Stimulated activated CD8-positive, alpha-beta memory T cell treated with anti-CD3 and anti-CD28 coated beads, Interleukin-4, amount 100 ng/mL, for 48 hours (primary cell): ENCODE measurements at places on chromosomes 16 and 17.

DNA sequence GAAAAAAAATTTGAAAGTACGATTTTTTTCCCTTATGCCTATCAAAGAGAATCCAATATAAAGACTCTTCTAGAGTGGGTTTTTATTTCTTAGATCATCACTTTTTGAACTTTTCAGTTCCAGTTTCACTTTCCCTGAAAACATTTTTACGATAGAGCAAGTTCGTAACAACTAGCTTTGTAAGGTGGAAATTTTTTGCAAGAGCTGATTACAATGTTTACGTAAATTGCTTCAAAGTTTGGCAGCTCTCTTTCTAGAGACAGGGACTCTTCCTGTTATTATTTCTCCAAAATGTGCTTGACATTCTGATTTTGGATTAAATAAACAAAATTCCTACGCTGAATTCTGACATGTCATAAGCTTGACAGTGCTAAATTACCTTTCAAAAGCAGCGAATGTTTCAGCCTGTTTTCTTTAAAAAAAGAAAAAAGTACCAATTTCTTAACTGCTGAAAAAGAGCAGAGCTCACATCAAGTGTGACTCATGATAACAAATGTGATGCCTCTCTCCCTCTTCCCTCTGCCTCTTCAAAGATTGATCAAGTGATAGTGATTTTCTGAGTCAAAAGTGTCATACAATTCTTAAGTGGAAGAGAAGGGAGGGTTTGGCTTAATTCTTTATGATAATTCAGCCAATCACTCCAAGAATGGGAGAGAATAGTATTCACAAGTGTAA, 175.2 kb downstream of the KCNJ2 start:
- DNase-seq = no peak

- no peak for DNase-seq
Observed at GRCh38 chr17:31364012-31364411, 27.5 kb upstream of the RAB11FIP4 start.

DNA sequence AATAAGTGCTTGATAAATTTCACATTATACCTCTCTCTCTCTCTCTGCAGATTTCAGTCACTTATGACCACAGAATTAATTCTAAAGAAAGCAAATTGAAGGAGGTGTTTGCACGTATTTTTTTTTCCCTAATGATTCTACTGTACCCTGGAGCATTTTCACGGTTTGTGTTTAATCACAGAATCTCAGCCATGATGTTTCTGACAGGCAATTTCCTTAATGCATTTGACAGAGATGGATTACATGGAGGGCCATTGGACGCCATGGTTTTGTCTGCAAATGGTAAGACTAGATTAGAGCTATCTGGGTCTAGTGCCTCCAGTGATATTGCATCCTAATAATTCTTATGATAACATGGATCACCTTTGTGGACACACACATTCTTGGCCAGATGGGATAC, 147.5 kb upstream of the RBFOX1 start:
- DNase-seq = no peak

GRCh38 chr17:8867361-8867981, at the start of gene PIK3R6:
PIK3R6 (minus strand) TSS chr17:8867674; CDS start chr17:8849794, 17,880 bp downstream.
- DNase-seq = no peak

GRCh38 chr16:2148714-2149629, 547 bp downstream of the RAB26 start:
- peak; percentile 61 for DNase-seq

DNA sequence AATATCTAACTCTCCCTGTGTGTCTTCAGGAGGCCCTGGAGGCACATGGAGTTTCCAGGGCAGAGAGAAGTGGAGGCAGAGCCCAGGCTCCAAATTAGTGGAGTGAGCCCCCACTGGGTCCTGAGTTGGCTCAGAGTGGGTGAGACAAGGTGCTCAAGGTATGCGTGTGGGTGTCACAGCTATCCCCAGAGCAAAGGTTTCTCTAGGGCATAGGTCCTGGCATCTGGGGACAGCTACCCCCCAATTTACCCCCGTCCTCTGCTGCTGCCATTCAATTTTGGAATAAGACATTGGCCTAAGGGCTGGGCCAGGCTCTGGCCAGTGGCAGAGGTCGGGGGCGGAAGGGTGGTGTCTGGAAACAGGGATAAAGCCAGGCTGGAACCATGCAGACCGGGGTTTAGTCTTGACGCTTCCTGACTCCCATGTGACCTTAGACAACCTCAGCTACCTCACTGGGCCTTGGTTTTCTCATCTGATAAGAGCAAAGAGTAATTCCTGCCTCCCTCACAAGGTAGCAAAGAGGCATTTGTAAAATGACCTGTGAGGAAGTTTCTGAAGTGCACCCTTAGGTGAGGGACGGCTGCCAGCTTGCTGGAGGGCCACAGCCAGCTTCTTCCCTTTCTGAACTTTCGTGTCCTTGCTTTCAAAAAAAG, 78.2 kb upstream of the TMEM97 start:
- DNase-seq = no peak

GRCh38 chr16:85982563-85982939, 83.6 kb downstream of the IRF8 start:
- DNase-seq = no peak

GRCh38 chr16:88370365-88370764, 12.4 kb upstream of the ZNF469 start:
- DNase-seq = no peak

DNA sequence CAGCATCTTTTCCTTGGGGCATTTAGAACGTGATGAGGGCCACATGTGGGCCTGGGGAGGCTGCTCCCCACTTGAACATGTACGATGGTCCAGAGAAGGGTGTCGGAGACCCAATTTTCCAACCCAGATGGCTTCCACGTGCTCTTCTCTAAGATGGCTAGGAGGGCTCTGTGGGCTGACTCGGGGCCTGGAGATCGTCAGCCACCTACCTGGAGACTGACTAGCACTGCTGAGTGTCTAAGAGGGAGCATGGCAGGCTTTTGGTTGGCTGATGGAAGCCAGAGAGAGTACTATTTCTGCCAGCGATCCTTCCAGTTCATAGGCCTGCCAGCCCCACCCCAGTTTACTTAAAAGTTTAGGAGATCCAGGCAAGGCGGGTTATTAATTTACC, 60.2 kb upstream of the CLEC18A start:
- no peak for DNase-seq

- no peak for DNase-seq
Observed at GRCh38 chr16:73113336-73113735, 65.4 kb upstream of the ZFHX3 start.

DNA sequence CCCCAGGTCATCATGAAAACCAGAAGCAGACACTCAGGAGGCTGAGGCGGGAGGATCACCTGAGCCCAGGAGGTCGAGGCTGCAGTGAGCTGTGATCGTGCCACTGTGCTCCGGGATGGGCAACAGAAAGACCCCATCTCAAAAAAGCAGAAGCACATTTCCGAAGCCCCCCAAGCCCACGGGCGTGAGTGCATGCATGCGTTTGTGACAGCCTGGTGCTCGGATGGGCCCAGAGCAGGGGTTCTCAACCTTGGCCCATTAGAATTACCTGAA, 19.1 kb downstream of the TMC6 start:
- DNase-seq = no peak

DNA sequence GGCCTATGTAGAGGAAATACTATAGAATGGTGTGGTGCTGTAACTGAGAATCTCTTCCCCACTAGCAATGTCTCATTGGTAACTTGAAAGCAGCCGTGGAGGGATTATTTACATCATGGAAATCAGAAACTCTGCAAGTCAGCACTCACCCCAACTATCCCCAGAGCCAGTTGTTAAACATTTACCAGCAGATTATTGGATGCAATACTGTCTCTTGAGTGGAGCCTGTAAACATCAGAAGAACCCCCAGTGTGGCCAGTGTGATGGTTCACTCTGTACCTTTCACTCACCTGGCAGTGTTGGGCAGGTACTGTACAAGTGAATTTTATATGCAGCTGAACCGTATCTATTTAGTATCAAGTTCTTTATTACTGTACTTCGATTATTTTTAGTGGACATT, 299.8 kb upstream of the SALL1 start:
- no peak for DNase-seq

GRCh38 chr17:73669771-73670170, 25.5 kb upstream of the SDK2 start:
- DNase-seq = no peak

DNA sequence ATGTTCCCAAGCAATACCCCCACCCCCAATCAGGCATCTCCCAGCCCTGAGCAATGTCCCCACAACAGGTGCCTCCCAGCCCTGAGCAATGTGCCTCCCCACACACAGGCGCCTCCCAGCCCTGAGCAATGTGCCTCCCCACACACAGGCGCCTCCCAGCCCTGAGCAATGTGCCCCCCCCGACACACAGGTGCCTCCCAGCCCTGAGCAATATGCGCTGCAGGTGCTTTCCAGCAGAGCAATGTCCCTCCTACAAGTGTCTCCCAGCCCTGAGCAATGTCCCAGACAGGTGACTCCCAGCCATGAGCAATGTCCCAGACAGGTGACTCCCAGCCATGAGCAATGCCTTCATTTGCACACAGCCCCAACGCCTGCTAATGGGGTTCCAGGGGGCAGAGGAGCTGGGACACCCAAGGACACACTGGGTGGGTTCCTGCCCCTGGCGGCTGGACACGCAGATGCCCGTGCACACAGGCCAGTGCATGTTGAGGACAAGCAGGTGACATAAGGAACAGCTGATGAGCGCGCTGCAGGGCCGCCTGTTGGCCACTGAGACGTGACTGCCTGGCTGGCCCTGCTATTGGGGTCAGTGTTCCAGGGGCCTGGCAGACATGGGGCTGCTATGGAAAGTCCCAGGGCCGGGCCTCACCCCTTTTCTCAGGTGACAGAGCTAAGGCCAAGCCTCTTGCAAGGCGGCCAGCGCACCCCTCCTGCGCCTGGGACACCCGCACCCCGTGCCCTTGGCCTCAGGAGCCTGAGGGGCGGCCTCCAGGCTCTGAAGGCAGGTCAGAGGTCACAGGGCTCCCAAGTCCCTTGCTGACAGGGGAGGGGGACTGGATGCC, 26.9 kb upstream of the PABPN1L start:
- DNase-seq = no peak

DNA sequence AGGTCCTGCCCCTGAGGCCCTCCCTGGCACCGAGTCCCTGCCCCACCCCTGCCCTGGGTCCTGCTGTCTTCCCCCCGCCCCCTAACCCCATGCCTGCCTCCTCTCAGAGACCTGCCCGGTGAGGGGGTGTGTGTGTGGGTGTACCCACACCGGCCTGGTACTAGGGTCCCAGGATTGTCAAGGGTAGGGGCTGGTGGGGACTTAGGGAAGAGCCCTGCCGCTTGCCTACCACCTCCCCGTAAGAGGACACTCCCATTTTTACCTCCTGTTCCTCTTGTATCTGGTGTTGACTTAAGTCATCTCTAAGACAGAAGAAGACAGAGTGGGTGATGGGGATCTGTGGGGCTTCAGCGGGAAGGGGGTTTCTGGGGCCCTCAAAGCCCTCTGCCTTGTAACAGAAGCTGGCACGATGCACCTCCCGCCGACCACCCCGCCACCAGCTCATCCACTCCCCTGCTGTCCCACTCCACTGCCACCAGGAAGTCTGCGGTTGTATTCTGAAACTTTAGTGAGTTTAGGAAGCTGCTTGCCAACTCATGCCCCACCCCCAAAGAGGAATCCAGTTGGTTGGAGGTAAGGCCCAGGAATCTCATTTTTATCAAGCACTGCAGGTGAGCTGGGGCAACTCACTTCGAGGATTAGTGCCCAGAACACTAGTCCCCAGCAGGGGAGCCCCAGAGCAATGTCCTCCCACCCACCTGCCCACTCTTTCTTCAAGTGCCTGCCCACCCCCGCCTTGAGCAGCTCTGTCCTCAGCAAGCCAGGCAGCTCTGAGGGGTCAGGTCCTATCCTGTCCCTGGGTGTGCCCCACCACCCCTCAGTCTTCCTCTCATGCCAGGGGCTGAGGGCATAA, 5.6 kb downstream of the SPATA32 start:
- DNase-seq = no peak

DNA sequence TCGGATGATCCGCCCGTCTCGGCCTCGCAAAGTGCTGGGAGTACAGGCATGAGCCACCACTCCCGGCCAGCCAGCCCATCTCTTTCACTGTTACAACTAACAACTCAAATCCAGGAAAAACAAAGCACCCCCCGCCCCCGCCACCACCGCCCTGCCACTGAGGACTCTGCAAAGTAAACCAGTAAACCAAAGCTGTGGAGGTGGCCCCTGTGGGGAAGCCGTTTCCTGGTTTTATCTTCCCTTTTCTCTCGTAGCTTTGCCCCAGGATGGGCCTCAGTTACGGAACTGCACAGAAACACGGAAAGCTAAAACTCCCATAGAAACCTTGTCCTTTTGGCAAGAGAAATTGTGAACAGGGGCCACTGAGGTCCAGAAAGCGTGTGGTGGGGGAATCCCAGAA, 17.5 kb downstream of the CHMP6 start:
- DNase-seq = no peak

- no peak for DNase-seq
Observed at GRCh38 chr17:10797476-10798328, 6.2 kb downstream of the TMEM238L start.

- no peak for DNase-seq
Observed at GRCh38 chr16:53904533-53904932, 200.6 kb downstream of the FTO start.

DNA sequence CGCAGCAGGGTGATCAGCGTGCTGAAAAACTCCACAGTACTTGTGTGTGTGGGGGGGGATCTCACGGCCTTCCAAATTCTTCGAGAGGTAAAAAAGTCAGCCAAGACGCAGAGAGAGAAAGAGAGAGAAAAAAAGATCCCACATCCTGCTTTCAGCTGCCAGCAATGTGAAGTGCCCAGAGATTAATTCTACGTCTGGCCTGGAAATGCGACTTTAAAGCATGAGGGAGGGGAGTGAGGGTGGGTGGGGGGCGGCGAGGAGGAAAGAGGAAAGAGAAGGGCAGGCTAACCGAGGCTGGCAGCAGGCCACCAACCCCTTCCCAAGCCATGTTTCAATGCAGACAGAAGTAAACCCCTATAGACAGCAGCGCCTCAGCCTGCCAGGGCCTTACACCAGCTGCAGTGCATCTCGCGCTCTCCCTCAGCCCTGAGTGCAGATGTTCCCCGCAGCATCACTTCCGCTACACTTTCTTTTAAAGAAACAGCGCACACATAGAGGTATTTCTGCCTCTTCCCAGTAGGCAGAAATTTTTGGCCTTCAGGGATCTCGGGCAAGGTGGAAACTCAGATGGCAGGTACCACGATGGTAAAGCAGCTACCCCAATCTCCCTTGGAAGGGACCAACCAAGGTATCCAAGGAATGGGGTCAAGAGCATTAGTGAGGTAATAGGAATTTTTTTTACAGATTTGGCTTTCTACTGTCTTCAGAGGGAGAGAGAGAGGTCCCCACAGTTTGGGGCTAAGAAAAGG, 87.8 kb downstream of the SMG6 start:
- peak; percentile 74 for DNase-seq

DNA sequence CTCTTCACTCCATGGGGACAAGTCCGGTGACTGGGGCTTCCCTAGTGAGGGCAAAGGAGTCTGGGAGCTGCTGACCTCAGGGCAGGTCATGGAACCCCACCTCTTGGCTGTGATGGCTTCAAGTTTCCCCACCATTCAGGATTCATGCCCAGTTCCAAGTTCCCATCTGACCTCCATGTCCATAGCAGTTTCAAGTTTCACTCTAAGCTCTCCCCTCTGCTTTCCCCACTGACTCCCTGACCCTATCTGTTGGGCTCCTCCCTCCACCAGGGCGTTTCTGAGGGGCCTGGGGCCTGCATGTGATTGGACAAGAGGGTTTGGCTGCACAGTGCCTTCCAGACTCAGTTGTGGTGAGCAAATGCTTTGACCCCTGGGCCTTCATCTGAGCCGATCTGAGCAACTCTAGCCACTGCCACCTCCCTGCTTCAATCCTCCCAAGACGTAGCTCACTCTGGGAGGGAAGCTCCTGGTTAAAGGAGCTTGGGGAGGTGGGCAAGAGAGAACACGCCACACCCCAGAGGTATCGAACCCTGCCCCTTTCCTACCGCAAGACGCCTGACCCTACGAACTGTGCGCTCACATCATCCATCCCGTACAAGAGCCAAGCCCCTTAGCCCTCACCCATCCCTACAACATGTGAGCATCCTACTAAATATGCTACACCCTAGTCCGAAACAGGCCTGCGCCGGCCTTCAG, 8.3 kb downstream of the ZNF629 start:
- no peak for DNase-seq
